Activated CD8-positive, alpha-beta memory T cell treated with anti-CD3 and anti-CD28 coated beads for 4 hours (primary cell): ENCODE measurements at places on chromosomes 2 and 18.

- DNase-seq = no peak
Measured at GRCh38 chr2:119760237-119760955, 674 bp downstream of the PTPN4 start.

GRCh38 chr18:61556862-61557261 lies 223.6 kb downstream of the CDH20 start:
- DNase-seq = no peak

DNA sequence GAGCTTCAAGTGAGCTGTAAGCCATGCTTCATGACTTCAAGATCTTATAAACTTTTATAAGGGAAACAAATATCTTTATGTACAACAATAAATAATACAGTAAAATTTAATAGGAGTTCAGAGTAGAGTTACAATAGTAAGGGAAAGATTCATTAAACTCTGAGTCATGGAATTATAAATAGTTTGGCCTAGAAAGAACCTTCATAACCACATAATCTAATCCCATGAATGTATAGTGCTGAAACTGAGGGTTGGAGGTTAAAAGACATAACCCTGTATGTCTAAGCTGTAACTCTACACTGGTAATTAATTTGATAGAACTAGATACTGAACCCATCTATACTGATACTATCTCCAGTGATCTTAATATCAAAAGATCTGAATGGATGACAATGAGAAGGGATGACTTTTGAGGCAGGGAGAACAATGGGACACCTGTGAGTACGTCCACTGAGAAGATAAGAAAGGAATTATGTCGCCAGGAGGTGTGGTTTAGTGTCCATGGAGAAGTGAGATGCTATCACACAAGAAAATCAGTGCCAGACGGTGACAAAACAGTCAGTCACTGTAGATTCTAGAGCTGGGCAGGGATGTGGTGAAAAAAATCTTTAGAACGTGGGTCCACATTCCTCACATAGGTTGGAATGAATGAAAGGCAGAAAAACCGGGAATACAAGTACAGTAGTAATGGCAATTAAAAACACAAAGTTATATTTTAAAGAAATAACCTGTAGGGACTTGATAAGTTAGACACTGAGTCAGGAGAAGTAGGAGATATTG lies 1.1 kb downstream of the IL1F10 start:
- DNase-seq = no peak

GRCh38 chr18:42537291-42537690 lies 578.2 kb downstream of the RIT2 start:
- no peak for DNase-seq

GRCh38 chr2:85704800-85705679 lies 10.9 kb downstream of the GNLY start:
- DNase-seq = peak; percentile 31

- DNase-seq = no peak
Measured at GRCh38 chr2:9533663-9534062, 22.0 kb downstream of the ADAM17 start.

DNA sequence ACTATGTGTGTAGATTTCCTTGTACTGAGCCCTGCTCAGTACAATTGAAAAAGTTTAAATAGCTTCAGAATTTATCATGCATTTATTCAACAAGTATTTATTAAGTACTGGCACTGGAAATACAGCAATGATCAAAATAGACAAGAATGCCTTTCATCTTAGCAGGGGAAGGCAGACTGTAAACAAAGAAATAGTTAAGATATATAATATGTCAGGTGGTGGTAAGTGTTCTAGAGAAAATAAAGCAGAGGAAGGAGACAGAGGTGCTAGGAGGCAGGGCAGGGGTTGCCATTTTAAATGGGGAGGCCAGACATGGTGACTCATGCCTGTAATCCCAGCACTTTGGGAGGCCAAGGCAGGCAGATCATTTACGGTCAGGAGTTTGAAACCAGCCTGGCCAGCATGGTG lies 13.6 kb upstream of the LIPG start:
- no peak for DNase-seq

- no peak for DNase-seq
Measured at GRCh38 chr2:194700726-194701125, 956.3 kb upstream of the SLC39A10 start.

DNA sequence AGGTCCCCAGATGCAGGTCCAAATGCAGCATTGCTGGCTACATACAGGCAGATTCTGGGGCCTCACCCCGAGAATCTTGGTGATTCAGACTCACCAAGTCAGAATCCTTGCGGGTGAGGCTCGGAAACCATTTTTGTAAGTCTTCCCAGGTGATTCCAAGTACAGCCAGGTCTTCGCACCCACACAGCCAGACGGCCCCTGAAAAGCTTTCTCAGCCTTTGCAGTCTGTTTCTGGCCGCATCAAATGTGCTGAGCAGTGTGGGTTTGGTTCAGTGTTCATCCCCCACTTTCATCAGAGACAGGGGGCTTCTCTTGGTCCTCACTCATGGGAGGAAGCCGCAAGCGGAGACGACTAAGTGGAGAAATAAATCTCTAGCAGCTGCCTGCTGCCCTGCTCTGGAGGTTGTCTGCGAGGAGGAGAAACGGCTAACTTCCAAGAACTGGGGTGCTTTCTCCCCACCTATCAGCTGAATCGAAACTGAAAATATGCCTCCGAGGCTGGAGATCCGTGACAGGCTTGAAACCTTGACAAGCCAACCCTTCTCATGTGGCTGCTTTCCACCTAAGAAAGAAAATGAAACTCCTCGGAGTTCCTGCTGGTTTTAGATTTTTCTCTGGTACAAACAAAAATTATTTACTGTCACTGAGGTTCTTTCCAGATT lies 8.9 kb upstream of the TMEM185B start:
- DNase-seq = peak; percentile 70

DNA sequence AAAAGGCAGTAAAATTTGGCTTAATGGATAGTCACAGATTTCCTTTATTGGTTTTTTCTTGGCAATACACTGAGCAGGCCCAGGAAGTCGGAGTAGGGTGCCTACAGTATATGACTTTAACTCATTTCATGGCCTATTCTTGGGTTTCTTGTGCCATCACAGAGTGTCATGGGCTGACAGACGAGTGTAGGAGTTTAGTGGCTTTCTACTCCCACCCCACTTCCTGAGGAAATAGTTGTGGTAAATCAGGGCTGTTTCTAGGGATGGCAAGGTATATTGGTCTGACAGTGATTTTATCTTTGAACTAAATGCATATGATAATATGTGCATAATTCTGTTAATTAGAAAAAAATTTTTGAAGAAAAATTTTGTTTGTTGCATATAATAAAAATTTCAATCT lies 100.1 kb downstream of the PLCL1 start:
- peak; percentile 3 for DNase-seq

GRCh38 chr2:66568650-66569300 lies 133.8 kb downstream of the MEIS1 start:
- DNase-seq = no peak

DNA sequence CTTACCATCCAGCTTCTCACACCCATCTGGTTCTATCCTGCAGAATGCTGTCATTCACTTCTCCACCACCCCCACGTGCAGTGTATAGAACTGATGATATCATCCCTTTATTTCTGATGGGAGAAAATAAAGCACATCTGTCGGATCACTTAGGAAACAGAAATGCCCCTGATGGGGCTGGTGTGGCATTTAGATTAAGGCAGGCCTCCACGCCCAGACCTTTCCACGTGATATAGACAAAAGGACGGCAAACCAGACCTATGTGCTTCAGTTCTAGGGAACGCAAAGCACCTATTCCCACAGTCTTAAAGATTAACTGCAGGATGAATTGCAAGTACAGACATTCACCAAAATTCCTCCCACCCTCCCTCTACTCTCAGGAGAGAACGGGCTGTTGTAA lies 27.6 kb upstream of the CABLES1 start:
- DNase-seq = no peak

GRCh38 chr2:216527600-216527999 lies 29.0 kb downstream of the RPL37A start:
- DNase-seq = no peak

- DNase-seq = no peak
Measured at GRCh38 chr2:47344890-47345589, 57.9 kb upstream of the MSH2 start.

GRCh38 chr2:240121190-240121589 lies 14.9 kb downstream of the COPS9 start:
- DNase-seq = no peak

DNA sequence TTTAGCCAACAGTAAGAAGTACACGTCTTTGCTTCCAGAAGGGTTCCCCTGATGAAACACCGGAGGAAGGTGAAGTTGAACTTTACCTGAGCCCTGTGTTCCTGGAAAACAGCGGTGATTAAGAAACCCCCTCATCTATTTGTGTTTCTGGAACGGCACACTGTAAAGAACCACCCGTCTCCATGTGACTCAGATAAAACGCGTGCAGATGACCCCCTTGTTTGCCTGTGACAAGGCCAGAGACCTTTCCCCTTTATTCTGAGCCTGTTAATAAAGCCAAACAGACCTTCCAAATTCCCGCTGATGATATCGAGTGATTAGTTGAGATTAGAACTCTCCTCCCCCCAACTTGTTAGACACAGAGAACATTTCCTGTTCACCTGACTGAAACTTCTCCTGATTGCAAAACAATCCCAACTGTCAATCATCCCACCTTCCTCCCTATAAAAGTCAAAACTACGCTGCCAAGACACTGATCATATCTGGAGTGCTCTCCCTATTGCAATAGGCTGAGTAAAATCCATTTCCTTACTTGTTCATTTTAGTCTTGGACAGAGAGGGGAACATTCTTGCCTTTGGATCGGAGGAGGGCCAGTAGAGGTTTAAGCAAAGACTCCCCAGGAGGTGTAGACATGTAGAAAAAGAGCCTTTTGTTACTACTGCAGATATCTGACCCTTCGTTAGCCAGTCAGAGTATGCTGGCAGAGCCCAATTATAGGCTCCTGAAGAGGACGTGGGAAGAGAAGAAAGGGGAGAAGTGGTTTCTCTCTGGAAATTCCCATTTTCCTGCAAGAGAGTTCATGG lies 914 bp upstream of the IWS1 start:
- DNase-seq = no peak

DNA sequence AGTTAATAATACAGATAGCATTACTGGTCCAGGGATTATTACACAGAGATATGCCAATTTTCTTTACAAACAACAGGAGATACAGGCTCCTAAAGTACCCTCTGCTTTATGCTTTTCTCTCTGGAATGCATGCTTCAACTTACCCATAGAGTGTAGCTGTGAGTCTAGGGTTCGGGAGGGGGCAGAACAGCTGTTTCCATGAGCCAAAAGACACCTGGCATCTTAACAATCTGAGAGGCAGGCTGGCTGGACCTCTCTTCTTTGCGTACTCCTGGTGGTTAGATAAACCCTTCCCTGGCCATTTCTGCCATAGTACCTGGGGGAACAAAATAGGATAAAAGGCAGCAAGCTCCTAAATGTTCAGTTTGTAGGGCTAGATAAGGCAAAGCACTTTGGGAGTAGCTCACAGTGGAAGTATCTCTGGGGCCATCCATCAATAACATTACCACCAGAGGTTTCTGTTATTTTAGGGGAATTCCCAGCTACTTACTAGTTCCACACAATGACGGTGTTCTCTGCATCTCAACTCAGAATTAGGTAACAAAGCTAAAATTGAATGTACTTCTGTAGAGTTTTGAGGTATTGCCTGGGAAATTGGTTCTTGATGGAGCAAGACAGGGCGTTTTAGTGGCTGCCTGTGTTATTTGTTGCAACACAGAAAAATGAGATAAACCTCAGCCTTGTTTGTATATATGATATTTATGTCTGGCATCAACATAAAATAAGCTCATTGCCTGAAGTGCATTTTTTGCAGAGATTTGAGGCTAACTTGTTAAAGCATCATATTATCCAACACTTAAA lies 6.2 kb upstream of the CCDC85A start:
- no peak for DNase-seq

- no peak for DNase-seq
Measured at GRCh38 chr2:17495590-17495989, 22.6 kb downstream of the RAD51AP2 start.

DNA sequence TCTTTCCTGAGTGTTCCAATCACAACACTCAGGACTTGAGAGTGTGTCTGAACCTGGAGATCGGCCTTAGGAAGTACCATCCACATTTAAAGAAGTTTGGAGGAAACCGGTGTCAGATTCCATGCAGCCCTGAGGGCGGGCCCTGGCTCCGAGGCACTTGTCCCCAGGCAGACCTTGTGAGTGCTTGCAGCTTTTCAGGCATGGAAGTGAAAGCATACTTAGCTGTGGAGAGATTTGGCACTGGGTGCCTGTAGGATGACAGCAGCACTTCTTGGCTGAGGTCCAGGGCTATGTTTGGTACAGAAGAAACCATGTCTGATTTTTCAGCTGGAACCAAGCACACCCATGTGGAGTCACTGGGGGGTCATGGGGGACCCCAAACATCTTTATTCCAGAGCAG lies 230.8 kb downstream of the SEPTIN10 start:
- no peak for DNase-seq

DNA sequence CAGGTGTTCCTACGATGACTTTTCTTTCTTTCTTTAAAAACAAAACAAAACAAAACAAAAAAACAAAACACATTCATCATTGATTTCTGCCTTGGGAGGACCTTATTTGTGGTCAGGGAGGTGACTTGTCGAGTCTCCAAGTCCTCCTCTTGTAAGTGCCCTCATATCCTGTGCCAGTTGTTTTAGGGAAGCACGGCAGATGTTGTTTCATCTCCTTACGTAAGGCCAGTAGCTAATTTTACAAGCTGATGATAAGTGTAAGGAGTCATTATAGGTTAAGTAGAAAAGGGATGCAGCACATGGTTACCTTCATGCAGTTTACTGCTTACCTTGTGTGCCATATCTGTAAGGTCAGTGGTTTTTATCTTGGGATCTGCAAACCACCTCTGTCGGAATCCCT lies 52.2 kb downstream of the MRPS9 start:
- no peak for DNase-seq

DNA sequence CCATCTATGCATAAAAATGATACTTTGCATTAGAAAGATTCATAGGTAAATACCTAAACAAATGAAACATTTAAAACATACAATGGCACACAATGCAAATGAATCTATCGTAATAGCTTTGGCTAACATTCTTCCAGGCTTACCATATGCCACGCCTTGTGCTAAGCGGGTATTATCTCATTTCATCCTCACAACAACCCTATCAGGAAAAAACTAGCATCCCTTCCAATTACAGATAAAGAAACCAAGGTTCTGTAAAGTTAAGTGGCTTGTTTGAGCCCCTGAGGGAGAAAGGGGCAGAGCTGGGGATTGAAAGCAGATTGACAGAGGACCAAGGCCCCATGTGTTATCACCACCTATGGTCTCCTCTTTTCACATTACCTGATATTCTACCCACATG lies 145.4 kb upstream of the ETAA1 start:
- DNase-seq = no peak

GRCh38 chr18:44680273-44681075 lies at the start of gene SETBP1:
SETBP1 (plus strand) TSS chr18:44680888; CDS start chr18:44701347, 20,459 bp downstream.
- no peak for DNase-seq

DNA sequence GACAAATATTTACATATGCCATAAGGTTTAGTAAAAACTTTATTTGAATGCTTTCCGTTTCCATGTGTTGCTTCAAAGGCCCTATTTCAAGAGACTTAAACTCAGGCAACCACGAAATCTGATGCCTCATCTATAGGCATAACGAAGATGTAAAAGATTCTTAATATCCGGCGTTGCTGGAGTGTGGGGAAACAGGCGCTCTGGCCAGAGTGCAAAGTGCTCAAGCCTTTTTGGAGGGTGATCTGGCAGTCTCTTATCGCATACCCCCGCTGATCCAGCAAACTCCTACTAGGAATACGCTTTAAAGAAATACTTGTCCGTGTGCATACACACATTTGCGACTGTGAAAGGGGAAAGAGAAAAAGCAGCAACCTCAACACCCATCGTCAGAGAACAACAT lies 108.8 kb downstream of the NOL10 start:
- no peak for DNase-seq

GRCh38 chr2:62202019-62202722 lies 6.3 kb downstream of the B3GNT2 start:
- no peak for DNase-seq
